WTC11 (cell line): ENCODE measurements at places on chromosomes 6 and 20.

DNA sequence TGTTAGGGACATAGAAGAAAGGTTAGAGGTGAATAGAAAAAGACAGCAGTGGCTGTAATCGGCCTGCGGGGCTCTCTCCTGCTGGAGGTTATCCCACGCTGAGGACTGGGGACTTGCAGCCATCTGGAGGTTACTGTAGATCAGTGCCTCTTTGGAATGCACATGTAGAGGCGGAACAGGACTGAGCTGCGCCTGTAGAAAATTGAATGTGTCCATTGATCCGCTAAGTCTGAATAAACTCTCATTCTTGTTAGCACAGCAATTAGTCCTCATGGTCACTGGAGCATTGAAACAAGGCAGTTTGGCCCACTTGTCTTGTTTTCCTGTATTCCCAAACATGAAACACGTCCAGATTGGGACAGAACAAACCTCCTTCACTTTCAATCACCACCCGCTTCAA, 46.3 kb upstream of the F13A1 start:
- DNase-seq, result no peak

- no peak for DNase-seq
Measured at GRCh38 chr20:31236953-31237352, 20.5 kb upstream of the DEFB115 start.

DNA sequence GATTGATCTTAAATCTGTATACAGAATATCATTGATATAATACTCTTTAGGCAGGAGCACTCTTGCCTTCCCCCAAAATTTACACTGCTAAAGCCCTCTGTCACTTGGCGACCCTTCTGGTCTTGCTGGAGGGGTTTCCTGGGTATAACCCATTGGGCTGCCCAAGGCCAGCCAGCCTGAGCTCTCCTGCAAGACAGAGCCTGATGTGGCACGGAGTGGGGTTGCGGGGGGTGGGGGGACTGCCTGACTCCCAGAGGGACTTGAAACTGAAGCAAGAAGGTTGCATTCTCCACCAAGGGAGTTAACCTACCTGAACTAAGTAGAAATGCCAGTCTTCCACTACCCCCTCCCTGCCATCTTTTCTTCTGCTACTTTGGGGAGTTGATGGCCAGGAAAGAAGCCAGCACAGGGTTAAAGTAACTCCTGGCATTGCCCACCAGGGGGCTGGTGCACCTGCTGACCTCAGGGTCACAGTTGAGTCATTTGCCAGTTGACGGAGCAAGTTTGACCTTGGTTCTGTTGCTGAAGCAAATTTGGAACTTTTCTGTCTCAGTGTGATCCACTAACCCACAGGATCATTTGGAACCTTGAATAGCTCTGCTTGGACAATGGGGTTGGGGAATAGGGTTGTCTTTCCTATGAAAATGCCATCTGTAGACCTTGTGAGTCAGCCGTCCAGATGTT, 79.4 kb downstream of the ASXL1 start:
- no peak for DNase-seq

GRCh38 chr6:141968632-141969031, 164.1 kb upstream of the GJE1 start:
- no peak for DNase-seq

- DNase-seq, result no peak
Measured at GRCh38 chr6:87349896-87350295, 5.3 kb downstream of the C6orf163 start.

DNA sequence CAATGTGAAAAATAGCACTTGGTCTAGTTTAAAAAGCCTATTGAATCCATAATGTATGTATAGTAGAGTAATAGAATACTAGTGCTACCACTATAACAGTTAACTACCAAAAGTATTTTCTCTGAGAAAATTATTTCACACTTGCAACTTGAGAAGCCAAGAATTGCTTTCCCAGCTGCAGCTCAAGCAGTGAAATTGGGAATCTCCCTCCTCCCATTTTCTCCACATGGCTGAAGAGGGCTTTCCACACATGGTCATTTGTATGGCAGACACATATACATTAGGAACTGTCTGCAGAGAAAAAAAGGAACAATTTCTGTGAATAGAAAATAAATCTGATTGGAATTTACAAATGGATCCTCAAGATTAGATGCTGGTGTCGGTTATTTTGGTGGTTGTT, 34.5 kb downstream of the TOMM6 start:
- DNase-seq, result no peak

DNA sequence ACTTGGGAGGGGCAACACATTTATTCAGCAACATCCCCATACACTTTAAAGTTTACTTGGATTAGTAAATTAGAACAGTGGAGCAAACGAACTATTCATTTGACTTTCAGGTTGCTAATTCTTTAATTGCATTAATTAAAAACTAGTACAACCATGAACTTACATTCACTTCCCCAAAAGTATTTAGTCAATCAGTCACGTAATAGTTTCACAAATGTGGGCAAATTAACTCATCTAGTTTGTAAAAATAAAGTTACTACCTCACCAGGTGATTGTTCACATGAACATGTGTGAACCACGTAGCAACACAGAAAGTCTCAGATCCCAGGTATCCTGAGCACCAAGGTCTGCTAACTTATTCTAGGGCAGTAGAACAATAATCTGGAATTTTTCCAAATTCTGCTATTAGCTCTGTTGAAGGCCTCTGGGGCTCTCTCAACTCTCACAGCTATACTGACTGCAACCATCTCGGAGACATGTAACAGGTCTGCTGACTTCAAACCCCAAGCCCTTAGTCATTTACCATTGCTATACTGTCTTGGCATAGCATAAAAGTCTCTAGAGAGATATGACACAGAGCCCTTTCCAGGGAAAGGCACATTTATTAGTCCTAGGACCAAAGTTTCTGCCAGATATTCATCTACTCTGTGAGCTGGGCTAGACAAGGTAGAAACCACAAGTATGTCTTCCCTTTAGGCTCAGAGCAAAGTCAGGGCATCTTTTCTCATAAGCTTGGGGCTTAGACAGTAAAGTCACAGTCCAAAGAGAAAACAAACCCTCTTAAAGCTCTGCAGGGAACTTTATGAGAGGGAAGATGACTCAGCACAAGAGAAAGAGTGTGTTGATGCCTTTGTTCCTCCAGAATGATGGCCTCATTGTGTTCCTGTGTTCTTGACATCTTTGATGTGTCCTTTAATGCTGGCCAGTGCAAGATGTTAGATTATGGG, 50.9 kb upstream of the CCDC28A start:
- no peak for DNase-seq

- no peak for DNase-seq
Measured at GRCh38 chr20:46695892-46696291, 6.6 kb upstream of the TP53RK start.

- no peak for DNase-seq
Measured at GRCh38 chr20:60528141-60528540, 569.9 kb downstream of the CDH26 start.

DNA sequence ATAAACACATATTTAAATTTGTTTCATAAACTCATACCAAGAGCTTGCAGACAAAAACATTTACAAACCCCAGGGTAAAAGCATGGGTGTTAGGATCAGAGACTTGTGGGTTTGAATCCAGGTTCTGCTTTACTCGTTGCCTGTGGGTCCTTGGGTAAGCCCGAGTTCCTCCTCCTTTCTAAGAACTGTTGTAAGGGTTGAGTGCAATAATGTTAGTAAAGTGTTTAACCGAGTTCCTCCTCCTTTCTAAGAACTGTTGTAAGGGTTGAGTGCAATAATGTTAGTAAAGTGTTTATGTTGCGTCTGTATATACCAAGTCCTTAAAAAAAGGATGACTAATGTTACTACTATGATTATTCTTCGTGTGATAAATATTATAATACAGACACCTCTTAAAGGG, 18.7 kb downstream of the CCDC170 start:
- DNase-seq, result no peak

GRCh38 chr20:40675599-40676221, 13.3 kb downstream of the MAFB start:
- no peak for DNase-seq

- no peak for DNase-seq
Measured at GRCh38 chr6:21601339-21601923, 7.9 kb downstream of the SOX4 start.
